ENCODE measurements at places on chromosomes 6 and 20. TPM values are rescaled to one million over a fixed set of nuclear protein-coding genes. Genes with fewer than 3 reads are reported as not detected.

DNA sequence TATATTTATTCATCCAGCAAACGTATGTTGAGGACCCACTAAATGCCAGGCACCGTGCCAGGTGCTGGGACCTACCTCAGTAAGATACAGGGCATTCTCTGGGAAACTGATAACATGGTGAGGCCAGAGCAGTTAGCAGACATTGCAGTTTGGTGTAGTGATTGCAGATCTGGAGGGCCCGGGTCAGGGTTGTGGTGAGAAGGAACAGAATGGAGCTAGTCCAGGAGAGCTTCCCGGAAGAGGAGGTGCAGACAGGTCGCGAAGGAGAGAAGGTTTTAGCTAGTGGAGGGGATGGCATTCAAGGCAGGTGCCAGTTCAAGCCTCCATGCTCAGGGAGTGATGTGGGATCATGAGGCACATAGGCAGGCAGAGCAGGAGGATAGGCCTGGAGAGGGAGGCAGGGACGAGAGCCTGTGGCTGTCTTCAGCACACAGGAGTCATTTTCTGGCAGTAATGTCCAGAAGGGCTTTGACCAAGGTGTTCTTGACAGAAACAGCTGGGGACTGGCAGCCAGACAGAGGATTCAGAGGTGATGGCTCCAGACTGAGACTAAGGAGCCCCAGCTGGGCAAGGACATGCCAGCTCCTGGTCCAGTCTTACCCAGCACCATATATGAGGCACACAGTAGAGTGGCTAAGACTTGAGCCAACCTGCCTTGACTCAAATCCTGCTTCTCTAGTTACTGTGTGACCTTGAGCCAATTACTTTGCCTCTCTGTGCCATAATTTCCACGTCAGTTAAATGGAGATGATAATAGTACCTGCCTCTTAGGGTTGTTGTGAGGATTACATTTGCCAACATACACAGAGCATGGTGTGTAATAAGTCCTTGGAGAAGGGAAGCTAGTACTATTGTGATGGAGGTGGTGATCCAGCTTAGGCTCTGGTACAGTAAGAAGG is 48.3 kb upstream of the FANCE start:
- DNase-seq, result no peak

DNA sequence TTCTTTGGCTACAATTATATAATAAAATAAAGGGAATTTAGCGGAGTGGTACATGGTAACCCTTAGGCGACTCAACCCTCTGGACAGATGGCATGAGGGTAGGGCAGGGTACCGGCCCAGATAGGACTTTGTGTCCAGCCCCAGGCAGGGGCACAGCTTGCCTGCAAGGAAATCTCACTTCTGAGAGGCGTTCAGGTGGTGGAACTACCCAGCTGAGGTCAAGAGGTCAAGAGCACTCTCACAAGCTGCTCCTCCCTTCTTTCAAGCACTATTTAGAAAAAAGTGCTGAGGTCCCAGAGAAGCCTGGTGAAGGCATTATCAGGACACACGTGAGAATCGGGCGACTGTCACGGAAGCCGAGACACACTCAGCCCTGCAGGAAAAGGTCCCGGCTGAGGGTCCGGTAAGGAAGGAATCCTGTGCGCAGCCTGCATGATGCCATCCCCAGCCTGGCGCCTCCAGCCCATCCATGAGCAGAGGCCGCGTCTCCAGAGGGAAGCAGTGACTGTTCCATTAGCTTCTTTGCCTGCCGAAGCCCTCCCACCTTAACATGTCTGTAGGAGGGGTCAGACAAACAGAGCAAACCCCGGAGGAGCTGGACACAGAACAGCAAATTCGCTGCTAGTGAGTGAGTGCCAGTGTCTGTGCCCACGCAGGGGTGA is 54.8 kb downstream of the WDR27 start:
- DNase-seq, result no peak

DNA sequence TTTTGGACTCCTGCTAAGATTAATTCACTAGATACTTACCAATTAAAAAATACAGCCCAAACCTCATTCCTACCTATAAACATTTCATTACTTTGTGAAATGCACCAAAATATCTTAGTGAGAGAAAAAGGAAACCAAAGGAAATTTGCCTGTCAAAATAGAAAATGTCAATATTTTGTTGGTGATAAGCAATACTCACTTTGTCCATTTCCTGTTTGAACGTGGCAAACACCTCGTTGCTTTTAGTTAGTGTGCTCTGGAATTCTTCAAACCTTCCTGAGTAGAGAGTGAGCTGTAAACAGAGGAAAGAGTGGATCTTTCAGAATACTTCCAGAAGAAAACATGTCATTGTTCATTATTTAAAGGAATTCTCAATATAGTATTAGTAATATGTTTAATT is 44.2 kb downstream of the TXLNB start:
- DNase-seq, result no peak

GRCh38 chr6:13709689-13710551 is 1.7 kb downstream of the RANBP9 start:
- DNase-seq, result no peak

DNA sequence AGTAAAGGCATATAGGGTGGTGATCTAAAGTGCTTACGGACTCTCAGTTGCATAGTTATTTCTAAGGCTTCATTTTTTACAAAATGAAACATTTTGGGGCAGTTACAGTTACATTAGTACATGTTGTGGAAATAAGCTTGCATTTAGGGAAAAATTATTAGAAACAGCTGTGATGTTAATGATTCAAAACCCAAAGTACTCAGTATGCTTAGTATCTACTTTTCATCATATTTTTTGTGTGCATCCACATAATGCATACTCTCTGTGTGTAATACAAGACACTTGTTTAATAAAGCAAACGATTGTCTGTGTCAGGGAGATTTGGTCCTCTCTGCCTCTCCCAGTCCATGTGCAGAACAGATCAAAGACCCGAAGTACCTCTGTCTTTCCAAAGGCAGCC is 11.4 kb upstream of the TBX18 start:
- DNase-seq, result no peak

The PTP4A1 gene
- total RNA-seq, result 28.5 TPM

The KCNK16 gene
- total RNA-seq, result not detected

The PAQR8 gene
- 7.2 TPM for total RNA-seq

All from LHCN-M2 (cell line).